Activated T-helper 9 cell treated with anti-CD3 and anti-CD28 coated beads, Interleukin-2, amount 50 U/mL, for 16 hours (primary cell): ENCODE measurements at places on chromosomes 2 and 18.

DNA sequence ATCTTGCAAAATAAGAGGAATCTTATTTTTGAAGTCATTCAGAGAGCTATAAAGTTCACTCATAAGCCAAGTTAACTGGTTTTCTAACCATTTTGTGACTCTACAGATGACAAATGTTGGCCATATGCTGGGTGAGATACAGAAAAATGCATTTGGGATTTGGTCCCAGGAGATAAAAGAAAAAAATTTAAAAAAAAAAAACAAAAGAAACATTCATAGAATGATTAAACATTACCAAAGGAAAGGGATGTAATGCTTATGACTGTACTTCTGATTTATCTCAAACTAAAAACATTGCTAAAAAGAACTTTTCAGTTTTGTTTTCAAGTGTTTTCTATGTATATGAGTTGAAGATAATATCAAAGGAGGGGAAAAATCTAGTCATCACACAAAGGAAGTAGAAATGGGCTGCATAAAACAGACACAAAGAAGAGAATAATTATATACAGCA is 43.1 kb downstream of the PELI1 start:
- no peak for DNase-seq

DNA sequence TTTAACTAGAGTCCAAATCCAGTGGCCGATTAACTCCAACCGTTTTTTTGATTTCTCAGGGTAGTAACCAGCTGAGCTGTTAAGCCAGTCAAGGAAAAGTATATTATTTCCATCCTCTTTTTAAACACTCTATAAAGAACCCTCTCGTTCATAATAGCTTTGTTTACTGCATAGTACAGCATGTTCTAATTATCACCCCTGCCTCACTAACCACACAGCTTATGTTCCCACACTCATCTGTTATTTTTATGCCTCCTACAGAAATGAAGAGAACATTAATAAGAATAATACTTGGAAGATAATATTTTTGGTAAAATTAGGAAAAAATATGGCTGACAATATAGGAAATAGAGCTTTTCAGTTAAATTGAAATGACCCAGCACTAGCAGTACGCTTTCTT is 2132.8 kb upstream of the CELF4 start:
- DNase-seq = no peak

- DNase-seq = no peak
Measured at GRCh38 chr2:56741601-56742102, 557.9 kb downstream of the CCDC85A start.

DNA sequence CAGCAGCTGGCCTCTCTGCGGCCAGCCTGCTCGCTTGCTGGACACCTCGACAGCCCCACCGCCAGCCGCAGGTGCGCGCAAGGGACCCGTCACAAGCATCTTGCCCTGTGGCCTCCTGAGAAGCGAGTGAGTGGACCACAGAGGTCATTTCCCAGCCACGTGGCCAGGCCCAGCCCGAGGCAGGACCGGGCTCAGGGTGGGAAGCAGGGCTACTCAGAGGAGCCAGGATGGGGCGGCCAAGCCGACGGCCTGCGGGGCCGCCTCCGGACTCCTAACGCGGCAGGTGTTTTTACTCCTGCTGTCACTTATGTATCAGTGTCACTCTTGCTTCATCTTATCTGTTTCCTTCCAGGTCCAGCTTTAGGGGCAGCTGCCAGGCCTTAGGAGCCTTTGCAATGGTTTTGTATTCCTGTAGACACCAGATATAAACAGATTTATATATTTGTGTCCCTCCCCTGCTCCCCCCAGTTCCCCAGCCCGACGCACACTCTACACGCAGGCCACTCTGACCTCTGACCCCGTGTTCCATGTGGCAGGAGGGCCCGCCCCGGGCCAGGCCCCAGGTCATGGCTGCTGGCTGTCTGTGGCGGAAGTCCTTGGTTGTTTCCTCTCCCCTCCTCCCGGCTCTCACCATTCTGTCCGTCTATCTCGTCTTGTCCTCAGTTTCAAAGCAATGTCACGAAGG is 236.4 kb downstream of the ATAD2B start:
- no peak for DNase-seq

- no peak for DNase-seq
Measured at GRCh38 chr2:32735348-32735747, 107.5 kb downstream of the TTC27 start.

GRCh38 chr2:201952187-201952586 is 81.5 kb upstream of the FZD7 start:
- DNase-seq = no peak

DNA sequence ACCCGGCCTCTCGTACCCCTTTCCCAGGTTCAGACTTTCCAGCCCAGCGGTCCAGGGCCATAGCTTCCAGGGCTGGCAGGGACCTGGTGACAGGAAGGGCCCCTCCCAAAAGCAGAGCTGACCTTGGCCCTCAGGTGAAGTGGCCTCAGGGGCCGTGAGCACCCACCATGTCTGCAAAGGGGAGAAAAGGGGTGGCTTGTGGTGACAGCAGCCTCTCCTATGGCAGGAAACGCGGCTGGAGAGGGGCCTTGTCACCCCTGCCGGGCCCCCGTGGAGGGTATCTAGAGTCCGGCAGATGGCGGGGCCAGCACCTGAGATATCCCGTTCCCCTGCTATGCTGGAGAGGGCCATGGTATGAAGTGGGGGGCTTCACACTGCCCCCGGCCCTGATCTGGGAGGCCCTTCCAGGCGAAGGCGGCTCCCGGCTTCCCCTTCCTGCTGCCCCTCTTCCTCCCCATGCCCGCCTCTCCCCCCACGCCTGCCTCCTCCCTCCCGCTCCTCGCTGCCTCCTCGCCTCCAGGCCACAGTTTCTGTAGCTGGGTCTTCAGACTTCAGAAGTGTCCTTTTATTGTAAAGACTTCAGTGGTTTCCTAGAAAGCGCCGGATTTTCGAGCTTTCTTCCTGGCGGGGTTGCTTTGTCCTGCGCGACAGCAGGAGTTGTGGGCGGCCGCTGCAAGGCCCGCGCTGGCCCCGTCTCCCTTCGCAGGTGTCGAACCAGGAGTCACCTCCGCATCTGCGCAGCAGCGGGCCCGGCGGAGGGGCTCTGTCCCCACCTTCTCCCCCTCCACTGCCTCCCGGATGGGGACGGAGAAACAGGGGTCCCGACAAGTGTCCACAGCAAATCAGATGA is 240.5 kb upstream of the MYT1L start:
- DNase-seq = no peak

DNA sequence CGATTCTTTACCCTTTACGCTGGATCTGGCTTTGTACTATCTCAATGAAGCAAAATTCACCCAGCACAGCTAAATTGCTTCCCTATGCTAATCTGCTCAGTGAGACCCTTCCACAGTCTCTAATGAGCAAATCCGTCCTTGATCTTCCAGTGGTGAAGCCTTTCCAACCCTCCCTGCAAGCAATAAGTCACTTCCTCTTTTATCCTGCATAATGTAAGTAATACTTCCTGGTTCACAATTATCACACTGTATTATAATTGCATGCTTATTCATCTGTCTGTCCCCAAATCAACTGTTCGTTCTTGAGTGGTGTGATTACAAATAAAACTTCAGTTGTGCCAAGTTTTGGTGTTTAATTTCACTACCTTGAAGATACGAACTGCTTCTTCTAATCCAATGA is 404.0 kb downstream of the ADCYAP1 start:
- DNase-seq = no peak

- no peak for DNase-seq
Measured at GRCh38 chr2:196372276-196372809, 201.0 kb upstream of the STK17B start.
